ENCODE measurements at places on chromosomes 1 and 21. TPM values are rescaled to one million over a fixed set of nuclear protein-coding genes. Genes with fewer than 3 reads are reported as not detected.

DNA sequence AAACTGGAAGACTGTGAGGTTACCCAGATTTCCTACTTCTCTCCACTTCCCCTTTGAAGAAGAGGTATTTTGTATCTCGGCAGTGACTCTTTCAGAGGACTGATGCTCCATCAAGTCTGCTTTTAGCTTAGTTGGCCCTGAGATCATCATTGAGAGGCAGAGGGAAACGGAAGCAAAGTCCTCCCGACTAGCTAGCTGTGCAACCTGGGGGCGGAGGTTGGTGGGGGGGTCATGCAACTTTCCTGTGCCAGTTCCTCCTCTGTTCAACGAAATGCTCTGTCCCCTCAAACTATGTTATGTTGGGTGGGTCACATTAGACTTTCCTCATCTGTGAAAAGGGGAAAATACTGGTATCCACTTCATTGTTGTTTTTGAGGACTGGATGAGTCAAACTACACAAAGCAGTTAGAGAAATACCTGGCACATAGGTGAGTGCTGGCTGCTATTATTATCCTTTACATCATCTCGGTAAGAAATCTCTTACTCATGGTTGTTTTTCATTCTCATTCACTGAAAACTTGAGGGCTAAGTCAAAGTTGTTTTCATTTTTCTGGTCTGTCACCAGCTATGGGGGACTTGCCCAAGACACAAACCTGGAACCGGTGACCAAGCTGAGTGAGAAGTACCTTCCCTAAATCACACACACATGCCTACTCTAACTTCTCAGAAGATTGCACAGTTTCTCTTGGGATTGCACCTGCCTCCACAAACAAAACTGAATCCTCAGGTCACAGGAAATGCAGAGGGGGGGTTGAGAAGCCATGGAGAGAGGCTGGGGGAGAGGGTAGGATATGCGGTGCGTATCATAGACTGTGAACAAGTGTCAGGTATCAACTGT, 83.3 kb downstream of the ABCA4 start:
- no peak for DNase-seq
- no peak overlapping the region for H3K4me3 ChIP-seq
- H3K27ac ChIP-seq: no peak overlapping the region
- no peaks in the 10 kb centered on the region for H3K36me3 ChIP-seq
- H3K4me1 ChIP-seq: no peaks in the 10 kb centered on the region

- no peak overlapping the region for H3K27ac ChIP-seq
- H3K4me3 ChIP-seq: no peak overlapping the region
- no peaks in the 10 kb centered on the region for H3K36me3 ChIP-seq
- DNase-seq: no peak
- no peaks in the 10 kb centered on the region for H3K4me1 ChIP-seq
Observed at GRCh38 chr1:11333631-11334030, 60.6 kb downstream of the UBIAD1 start.

GRCh38 chr21:43001316-43001715, 27.0 kb downstream of the PKNOX1 start:
- peaks cover 14% of the 10 kb centered on the region for H3K4me1 ChIP-seq
- no peak overlapping the region for H3K27ac ChIP-seq
- DNase-seq: no peak
- no peaks in the 10 kb centered on the region for H3K27me3 ChIP-seq
- no peak overlapping the region for H3K4me3 ChIP-seq
- H3K36me3 ChIP-seq: no peaks in the 10 kb centered on the region

GRCh38 chr1:216566641-216567205, 143.5 kb upstream of the USH2A start:
- no peaks in the 10 kb centered on the region for H3K27me3 ChIP-seq
- DNase-seq: no peak
- no peak overlapping the region for H3K4me3 ChIP-seq
- no peaks in the 10 kb centered on the region for H3K36me3 ChIP-seq
- H3K27ac ChIP-seq: no peak overlapping the region

- no peak overlapping the region for H3K27ac ChIP-seq
- peak; percentile 70 for DNase-seq
- no peaks in the 10 kb centered on the region for H3K36me3 ChIP-seq
- no peak overlapping the region for H3K4me3 ChIP-seq
Observed at GRCh38 chr1:153494976-153495535, 34.6 kb upstream of the S100A7 start.

DNA sequence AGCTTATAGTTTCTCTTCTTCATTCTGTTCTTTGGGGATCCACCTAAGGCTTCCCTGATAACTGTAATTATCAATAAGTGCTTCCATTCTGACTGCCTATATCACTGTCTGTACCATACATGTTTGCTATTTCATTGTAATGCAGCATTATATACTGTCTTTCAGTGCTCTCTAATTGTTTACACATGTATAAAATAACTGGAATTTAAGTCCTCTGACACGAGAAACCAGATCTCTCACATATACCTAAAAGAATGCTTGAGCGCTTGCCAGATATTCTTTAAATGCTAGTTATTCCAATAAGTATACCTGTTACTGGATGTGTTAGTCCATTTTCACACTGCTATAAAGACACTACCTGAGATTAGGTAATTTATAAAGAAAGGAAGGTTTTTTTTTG, 34.7 kb downstream of the CELF3 start:
- H3K36me3 ChIP-seq: peaks cover 5% of the 10 kb centered on the region
- H3K27me3 ChIP-seq: no peaks in the 10 kb centered on the region
- H3K27ac ChIP-seq: no peak overlapping the region

GRCh38 chr21:33033094-33033951, 7.6 kb downstream of the OLIG2 start:
- no peak overlapping the region for H3K27ac ChIP-seq
- H3K27me3 ChIP-seq: peaks cover 30% of the 10 kb centered on the region
- no peaks in the 10 kb centered on the region for H3K36me3 ChIP-seq
- no peak overlapping the region for H3K4me3 ChIP-seq
- peaks cover 13% of the 10 kb centered on the region for H3K4me1 ChIP-seq
- no peak for DNase-seq

GRCh38 chr1:997713-997992, 2.2 kb downstream of the HES4 start:
- no peak overlapping the region for H3K4me3 ChIP-seq
- DNase-seq: peak; percentile 13

DNA sequence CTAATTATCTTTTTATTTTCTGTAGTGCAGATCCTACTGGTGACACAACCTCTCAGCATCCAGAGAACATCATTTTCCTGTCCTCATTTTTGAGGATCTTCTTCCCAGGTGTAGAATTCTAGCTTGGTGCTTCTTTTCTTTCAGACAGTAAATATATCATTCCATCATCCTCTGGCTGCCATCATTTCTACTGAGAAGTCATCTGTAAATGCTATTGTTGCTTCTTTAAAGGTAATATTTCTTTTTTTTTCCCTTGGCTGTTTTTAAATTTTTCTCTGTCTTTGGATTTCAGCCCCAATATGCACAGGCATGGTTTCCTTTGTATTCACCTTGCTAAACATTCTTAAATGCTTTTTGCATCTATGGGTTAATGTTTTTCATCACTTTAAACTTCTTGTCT, 3.3 kb upstream of the KRTAP10-9 start:
- no peak for DNase-seq
- no peaks in the 10 kb centered on the region for H3K27me3 ChIP-seq
- no peaks in the 10 kb centered on the region for H3K36me3 ChIP-seq
- H3K4me1 ChIP-seq: no peaks in the 10 kb centered on the region
- H3K27ac ChIP-seq: no peak overlapping the region
- H3K4me3 ChIP-seq: no peak overlapping the region

- H3K4me1 ChIP-seq: no peaks in the 10 kb centered on the region
- H3K4me3 ChIP-seq: no peak overlapping the region
- DNase-seq: no peak
- H3K36me3 ChIP-seq: no peaks in the 10 kb centered on the region
- H3K27ac ChIP-seq: no peak overlapping the region
Observed at GRCh38 chr21:35451276-35451675, 402.2 kb upstream of the RUNX1 start.

DNA sequence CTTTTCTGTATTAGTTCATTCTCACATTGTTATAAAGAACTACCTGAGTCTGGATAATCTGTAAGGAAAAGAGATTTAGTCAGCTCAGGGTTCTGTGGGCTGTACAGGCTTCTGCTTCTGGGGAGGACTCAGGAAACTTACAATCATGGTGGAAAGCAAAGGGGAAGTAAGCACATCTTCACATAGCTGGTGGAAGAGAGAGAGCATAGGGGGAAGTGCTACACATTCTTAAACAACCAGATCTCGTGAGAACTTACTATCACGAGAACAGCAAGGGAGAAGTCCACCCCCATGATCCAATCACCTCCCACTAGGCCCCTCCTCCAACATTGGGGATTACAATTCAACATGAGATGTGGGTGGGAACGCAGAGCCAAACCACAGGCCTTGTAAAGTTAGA, 37.9 kb upstream of the AHCTF1 start:
- no peaks in the 10 kb centered on the region for H3K36me3 ChIP-seq
- H3K27me3 ChIP-seq: no peaks in the 10 kb centered on the region
- no peak for DNase-seq
- H3K4me1 ChIP-seq: no peaks in the 10 kb centered on the region
- H3K4me3 ChIP-seq: no peak overlapping the region

DNA sequence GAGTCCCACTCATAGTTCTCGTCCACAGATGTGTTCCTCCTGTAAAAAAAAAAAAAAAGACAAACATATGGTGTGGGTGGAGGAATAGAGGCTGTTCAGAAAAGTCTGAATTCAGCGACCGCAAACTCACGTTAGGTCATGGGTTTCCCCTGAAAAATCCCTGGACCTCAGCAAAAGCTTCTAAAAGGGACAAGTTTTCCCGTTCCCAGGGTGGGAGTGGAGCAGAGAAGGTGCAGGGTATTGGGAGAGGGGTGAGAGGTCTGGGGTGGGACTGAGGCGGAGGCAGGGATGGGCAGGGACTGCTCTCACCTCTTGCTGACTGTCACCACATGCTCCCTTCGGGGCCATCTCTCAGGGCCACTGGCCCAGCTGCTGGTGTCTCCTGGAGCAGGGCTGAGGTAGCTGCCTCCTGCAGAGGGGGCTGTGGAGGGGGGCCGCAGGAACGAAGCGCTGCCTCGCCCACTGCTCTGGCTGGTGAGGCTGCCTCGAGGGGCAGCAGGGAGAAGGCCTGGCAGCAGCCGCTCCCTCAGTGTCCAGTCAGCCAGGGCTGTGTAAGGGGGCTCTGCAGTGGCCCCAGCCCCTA, 2.6 kb upstream of the TAGLN2 start:
- H3K27ac ChIP-seq: no peak overlapping the region
- no peak for DNase-seq
- peaks cover 47% of the 10 kb centered on the region for H3K4me1 ChIP-seq
- no peak overlapping the region for H3K4me3 ChIP-seq
- no peaks in the 10 kb centered on the region for H3K36me3 ChIP-seq

DNA sequence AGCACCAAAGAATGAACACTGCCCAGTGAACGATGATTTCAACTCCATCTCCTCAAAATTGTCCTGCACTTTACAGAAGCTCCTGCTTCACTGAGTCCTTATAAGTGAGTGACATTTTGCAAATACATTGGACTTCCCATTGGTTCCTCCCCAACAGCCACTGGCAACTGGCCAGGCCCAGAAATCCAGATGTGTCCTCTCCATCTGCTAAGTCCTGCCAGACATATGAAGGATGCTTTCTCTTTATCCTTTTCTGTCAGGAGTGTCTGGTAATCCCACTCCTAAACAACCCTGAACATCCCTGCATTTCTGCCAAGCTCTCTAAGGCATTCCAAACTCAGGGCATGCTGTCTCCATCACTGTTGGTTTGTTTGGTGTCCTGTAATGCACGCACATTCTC, 271.8 kb downstream of the RRAGC start:
- no peak overlapping the region for H3K27ac ChIP-seq
- no peaks in the 10 kb centered on the region for H3K27me3 ChIP-seq
- no peak overlapping the region for H3K4me3 ChIP-seq
- DNase-seq: no peak

- DNase-seq: no peak
- no peaks in the 10 kb centered on the region for H3K36me3 ChIP-seq
- H3K4me3 ChIP-seq: no peak overlapping the region
- no peaks in the 10 kb centered on the region for H3K27me3 ChIP-seq
- H3K4me1 ChIP-seq: no peaks in the 10 kb centered on the region
Observed at GRCh38 chr1:33402206-33402605, 28.7 kb downstream of the PHC2 start.

Gene SLAMF7
- total RNA-seq: 1.3 TPM

Gene CCDC185
- not detected for total RNA-seq

Gene NBPF10
- total RNA-seq: 0.33 TPM

Gene C8B
- total RNA-seq: not detected

Gene SH2D1B
- not detected for total RNA-seq

Gene GUCA2A
- not detected for total RNA-seq

Gene ZNF648
- total RNA-seq: not detected

Gene CLCNKA
- 2.1 TPM for total RNA-seq
